Spleen (tissue), 13 donors: ENCODE measurements at places on chromosomes 11 and 22. TPM values are rescaled to one million over a fixed set of nuclear protein-coding genes. Genes with fewer than 3 reads are reported as not detected.

Gene MSANTD4
- 8.3 TPM for polyA plus RNA-seq

Gene CD3D
- polyA plus RNA-seq: 28.6 TPM

GRCh38 chr11:47867823-47868222, 19.7 kb upstream of the NUP160 start:
- DNase-seq: no peak

- no peak for DNase-seq
These were observed 825 bp downstream of the SLC1A2 start for GRCh38 chr11:35418282-35419183.

GRCh38 chr11:80297858-80298632, 857.2 kb upstream of the TENM4 start:
- no peak for DNase-seq

DNA sequence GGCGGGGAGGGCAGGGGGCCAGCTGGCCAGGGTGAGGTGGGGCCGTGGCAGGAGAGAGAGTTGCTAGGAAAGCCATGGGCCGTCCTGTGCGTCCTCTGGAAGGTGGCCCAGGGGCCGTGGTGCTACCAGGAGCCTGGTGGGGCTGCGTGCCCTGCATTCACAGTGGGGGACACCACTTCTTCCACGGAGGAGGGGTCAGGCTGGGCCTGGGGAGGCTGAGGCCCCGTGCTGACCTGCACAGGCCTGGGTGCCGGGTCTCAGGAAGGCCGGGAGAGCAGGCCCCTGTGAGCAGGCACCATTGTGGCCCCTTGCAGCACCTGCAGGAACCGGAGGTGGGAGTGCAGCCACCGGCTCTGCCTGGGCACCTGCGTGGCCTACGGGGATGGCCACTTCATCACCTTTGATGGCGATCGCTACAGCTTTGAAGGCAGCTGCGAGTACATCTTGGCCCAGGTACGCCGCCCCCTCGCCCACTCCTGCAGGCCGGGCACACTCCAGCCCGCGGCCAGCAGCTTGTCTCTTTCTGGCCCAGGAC, 12.0 kb downstream of the MUC5B start:
- peak; percentile 67 for DNase-seq

DNA sequence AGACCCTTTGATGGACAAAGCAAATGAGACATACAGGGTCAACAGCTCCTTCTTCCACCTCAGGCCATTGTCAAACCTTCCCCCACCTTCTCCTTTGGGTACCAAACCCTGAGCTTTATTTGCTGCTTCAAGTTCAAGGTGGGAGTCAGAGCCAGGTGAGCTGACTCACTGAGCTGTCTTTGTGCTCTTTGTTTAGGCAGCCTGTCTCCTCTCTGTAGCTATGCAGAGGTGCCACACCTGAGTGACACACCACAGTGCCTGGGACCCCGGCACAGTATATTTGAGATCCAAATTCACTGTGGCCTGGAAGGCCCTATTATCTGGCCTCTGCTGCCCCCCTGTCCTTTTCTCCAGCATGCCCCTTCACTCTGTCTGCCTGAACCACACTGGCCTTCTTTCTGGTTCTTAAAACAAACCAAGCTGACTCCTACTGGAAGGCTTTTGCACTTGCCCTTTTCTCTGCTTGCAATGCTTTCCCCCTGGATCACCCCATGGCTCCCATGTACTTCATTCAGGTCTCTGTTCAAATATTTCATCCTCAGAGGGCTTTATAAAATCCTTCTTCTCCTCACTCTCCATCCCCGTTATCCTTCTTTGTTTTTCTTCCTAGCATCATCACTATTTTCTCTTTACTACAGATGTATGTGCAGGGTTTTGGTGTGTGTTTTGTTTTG, 16.1 kb downstream of the LMO2 start:
- peak; percentile 33 for DNase-seq

GRCh38 chr11:23097891-23098290, 237.6 kb upstream of the CCDC179 start:
- no peak for DNase-seq

- DNase-seq: no peak
These were observed 138.8 kb downstream of the ARHGAP20 start for GRCh38 chr11:110573411-110573810.

- DNase-seq: no peak
These were observed 81.8 kb upstream of the SYN3 start for GRCh38 chr22:33139937-33140336.

GRCh38 chr22:22733881-22734373, 89.5 kb downstream of the GGTLC2 start:
- no peak for DNase-seq

Gene OR10D3
- not detected for polyA plus RNA-seq

Gene IPO7
- 12.8 TPM for polyA plus RNA-seq

DNA sequence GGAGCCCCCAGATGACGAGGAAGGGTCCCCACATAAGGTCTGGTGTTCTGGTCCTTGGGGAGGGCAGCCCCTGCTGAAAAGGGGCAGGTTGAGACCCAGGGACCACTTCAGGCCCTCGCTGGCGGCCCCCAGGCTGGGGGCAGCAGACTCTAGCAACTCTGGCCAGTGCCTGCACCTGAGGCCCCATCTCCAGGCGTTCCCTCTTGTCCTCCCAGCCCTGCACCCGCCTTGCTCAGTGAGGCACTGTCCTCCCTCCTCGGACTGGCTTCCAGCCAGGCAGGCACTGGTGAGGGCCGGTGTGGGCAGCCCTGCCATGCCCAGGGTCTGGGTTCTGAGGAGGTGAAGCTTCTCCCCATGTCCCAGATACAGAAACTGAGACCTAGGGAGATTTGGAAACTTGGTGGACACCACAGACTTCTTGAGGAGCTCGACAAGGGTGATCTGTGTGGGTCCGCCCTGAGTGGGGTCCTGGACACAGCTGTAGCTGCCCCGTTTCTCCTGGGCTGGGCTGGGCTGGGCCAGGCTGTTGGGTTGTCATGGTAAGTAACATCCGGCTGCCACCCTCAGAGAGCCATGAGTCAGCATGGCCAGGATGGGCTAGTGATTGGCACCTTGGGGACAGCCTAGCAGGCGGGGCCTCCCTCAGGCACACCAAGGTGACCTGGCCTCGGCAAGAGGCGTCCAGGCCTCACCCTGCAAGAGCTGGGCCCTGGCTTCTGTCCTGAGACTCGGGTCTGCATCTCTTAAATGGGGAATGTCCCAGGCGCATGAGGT, 11.1 kb upstream of the PHLDA2 start:
- no peak for DNase-seq

DNA sequence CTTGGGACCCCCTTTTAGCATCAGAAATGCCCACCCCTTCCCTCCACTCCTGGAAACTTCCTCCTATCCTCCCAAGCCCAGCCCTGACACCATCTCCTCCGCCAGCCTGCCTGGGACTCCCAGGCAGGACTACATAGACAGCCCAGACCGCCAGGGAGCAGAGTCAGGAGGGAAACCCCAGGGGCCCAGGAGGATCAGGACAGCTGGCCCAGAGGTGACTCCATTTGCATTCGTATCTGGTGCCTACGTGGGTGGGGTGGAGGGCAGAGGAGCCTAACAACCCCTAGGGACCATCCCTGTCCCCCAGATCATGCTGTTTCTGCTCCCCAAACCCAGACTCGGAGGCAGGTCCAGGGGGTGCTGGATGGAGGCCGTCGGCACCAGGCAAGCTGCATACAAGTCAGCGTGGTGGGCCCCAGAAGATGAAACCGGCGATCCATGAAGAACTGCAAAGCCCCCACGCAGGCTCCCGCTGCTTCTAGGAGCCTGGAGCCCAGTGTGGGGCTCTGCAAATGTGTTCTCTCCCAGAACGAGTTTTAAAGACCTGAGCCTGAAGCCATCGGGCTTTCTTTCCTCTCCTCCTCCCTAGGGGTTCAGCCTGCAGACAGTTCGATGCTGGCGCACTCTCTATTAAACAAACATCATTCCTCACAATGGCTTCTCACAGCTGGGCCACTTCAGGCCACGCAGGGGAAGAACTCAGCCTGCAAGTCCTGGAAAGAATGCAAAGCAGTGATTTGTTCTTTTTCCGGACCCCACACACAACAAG, 1506.8 kb downstream of the BRD1 start:
- peak; percentile 55 for DNase-seq

DNA sequence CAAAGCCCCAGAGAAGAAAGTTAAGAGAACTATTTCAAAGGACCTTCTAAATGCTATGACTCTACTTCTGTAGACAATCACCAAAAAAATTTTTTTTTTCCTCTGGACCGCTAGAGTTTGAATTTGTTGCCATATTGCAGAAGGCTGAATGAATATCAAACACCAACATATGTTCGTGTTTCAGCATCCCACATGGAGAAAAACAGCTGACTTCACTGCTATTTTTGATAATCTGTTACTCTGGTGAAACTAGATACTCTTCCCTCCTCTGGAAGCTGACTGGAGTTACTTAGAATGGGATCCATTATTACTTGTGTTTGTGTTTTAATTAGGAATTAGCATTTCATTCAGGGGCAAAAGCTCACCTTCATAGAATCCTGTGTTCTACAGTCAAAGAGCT, 447.0 kb downstream of the AASDHPPT start:
- no peak for DNase-seq

GRCh38 chr11:134724779-134725140, 312.7 kb upstream of the B3GAT1 start:
- DNase-seq: no peak

DNA sequence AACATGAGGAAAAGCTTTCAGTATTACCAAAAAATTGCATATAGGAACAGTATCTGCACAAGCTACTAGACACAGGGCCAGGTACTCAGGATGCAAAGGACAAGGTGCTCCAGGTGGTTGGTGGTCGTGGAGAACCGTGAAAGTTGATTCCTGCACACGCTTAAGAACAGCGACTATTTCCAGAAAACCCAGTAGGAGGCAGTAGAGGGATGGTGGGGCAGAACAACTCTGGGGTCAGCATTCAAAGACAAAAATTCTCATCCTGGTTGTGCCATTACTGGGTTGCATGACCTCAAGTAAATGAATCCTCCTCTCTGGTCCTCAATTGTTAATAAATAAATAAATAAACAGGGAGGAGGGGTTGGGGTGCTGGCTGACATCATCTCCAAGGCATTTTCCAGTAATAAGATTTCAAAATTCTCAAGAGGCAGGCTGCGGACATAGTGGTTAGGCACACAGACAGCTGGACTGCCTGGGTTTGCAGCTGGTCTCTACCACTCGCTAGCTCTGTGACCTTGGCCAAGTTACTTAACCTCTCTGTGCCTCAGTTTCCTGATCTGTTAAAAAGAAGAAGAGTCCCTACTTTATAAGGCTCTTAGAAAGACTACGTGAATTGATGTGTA, 89.6 kb downstream of the ISX start:
- DNase-seq: no peak

Gene PES1
- polyA plus RNA-seq: 72.7 TPM

GRCh38 chr11:62919898-62920640, 1.1 kb downstream of the CHRM1 start:
- DNase-seq: peak; percentile 33

DNA sequence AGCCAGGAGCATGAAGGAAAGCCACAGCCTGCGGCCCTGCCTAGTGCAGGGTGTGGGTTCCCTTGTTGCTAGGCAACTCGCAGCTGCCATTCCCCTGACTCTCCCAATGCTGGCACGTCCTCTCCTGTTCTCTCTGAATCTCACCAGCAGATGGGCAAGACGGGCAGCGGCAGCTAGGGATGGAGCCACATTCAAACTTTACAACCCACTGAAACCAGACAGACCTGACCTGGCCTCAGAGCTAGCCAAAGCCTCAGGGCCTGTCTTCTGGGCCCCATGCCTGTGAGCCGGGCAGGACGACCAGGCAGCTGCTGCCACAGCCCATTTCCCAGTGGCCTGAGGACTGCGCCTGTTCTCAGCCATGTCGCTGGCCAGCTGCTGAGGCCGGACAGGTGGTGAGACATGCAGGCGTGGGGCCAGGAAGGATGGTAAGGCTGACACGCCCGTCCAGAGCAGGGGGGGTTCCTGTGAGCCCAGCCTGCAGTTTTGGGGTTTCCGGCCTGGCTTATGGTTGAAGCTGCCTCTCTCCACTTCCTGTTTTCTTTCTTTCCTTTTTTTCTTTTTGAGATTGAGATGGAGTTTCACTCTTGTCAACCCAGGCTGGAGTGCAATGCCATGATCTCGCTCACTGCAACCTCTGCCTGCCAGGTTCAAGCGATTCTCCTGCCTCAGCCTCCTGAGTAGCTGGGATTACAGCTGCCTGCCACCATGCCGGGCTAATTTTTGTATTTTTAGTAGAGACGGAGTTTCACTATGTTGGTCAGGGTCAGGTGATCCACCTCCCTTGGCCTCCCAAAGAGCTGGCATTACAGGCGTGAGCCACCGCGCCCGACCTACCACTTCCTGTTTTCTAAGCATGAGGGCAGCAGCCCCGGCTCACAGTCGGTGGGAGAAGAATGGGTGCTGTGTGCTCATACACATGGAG, 4.1 kb downstream of the SUN2 start:
- peak; percentile 95 for DNase-seq

DNA sequence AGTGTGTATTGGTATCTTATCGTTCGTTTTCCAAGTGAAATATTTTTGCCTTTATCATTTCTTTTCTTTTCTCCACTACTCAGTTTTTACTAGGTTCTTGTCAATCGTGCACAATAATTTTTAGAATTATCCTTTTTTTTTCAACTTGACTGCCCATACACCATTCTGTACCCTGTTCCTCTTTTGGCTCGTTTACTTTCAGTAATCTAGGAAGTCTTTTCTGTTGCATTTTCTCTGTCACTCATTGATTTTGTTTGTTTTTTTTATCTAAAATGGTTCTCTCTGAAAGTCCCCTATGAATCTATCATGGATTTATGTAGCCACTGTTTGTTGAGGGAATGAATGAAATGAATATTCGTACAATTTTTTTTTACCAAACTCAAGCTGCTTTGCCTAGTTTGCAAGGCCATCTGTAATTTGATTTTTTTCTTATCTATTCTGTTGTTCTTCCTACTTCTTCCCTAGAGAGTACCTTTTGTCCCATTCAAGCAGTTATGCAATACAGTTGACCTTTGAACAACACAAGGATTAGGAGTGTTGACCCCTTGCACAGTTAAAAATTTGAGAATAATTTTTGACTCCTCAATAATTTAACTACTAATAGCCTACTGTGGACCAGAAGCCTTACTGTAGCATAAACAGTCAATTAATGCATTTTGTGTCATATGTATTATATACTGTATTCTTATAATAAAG, 166.3 kb downstream of the TMEM135 start:
- DNase-seq: no peak

- DNase-seq: peak; percentile 89
These were observed 5.8 kb upstream of the MIEF1 start for GRCh38 chr22:39496131-39496838.

Gene GPR83
- polyA plus RNA-seq: 0.15 TPM

Gene KCNJ1
- polyA plus RNA-seq: 0.02 TPM

Gene MGAT3
- 4.2 TPM for polyA plus RNA-seq

DNA sequence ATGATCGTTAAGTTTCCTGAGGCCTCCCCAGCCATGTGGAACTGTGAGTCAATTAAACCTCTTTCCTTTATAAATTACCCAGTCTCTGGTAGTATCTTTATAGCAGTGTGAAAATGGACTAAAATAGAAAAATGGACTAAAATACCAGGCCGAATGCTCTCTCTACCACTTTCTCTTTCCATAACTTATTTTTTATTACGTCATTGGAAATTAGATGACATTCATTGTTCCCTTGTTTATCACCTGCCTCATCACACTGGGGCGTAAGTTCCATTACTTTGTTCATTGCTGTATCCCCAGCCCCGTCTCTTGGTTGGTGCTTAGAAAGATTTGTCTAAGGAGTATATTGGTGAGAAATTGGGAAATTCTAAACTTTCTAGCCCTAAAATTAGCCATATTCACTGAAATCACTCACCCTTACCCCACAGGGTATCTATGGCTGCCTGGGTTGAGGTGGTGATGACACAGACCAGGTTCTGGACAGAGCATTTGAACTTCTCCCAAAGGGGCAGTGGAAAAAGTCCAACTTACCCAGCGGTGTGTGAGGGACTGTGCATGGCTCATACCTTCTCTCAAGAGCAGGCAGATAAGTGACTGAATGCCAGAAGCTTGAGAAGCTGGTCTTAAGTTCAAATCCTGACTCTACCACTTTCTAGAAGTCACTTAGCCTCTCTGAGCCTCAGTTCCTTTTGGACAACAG, 50.9 kb upstream of the TP53I11 start:
- no peak for DNase-seq
